ENCODE measurements at places on chromosomes 4 and X.

- DNase-seq = no peak
These were observed 51.0 kb downstream of the GRSF1 start for GRCh38 chr4:70788733-70789132.

DNA sequence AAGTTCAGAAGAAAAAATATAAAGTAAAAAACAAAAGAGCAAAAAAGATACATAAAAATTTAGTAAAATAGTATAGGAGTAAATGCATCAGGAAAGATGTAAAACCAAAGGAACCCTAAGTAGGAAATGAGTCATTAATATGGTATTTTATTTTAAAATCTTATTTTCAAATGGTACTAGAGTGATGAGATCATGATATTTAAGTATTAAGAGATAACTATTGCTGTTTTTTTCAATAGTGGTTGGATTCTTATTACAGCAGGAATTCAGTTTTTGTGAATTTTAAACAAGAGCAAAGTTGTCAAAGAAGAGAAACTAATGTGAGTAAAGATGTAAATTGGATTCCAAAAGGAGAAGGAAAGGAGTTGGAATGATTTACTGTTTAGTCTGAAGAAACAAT lies 20.0 kb downstream of the EMCN start:
- no peak for DNase-seq

DNA sequence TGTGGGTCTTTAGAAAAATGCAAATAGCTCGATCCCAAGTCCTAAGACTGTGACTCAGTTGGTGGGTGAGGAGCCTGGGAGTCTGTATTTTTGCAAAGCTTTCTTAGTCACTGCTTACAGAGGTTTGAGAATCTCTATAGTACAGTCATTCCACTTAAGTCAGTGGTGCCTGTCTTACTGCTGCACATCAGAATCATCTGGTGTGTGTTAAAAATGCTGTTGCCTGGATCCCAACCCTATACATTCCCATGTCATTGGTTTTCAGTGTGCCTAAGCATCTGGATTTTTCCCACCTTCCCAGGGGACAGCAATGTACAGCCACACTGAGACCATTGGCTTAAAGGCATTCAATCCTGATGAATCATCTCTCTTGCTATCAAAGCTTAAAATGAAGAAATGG lies 21.0 kb upstream of the GEMIN8 start:
- no peak for DNase-seq

DNA sequence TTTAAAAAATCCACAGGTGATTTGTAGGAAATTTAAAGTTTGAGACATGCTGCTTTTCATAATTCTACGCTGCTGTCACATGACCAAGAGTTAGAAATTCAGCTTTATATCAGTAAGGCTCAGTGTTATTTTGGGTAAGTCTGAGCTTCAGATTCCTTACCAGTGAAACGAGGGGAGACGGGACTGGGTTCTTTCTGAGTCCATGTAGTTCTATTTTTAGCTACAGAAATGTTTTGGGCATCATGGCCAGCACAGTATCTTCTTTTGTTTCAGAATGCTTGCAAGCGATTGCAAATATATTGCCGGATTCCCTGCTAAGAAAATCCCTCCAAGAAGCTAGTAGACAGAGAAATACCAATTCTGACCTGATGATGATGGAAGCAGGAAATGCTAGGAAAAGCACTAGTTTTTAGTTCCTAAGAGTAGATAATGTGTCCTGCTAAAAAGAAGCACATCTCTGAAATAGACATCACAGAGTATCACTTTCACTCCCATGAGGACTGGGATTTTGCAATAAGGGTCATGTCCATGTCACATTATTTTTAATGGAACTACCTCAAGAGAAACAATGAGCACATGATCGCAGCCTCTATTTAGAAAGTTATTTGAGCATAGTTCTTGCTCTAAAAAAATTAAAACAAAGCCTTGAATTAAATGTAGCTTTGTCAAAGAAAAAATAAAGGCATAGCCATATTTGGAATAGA lies 10.9 kb downstream of the ATP1B4 start:
- no peak for DNase-seq

GRCh38 chr4:137209240-137209639 lies 323.1 kb downstream of the PCDH18 start:
- no peak for DNase-seq

GRCh38 chrX:109760209-109760921 lies 27.3 kb upstream of the ACSL4 start:
- no peak for DNase-seq

DNA sequence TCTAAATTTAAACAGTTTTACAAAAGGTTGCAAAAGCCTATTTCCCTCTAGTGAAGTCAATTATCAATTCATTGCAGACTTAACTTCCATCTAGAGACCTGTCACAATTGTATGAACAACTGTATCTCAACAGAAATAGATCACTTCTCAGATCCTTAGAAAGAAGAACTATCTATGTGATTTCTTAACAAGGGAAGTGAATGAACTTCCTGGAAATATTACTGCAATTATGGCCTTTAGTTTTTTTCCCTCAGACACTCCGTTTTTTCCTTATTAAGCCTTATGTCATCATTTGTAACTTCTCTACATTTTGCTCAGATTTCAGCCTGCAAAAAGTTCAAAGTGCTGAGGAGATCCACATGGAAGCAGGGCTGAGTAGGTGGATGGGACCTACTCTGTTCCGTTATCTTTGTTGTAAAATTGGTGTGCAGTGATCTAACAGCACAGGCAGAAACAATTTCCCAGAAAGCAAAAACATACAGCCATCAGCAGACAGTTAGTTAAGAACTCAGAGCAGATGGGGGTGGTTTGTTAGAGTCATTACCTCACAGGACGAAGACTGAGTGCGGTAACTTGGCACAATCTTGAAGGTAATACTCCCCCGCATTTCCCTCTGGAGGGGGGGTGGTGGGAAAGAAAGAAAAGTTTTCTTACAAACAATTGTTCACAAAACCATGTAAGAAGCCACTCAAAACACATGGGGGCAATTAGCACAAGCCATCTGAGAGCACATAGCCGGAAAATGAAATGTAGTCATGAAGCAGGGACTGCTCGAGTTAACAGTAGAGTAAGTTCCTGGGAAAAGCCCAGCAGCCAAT lies 112.3 kb downstream of the NYX start:
- DNase-seq = peak; percentile 26

GRCh38 chr4:81494031-81494431 lies 22.3 kb upstream of the RASGEF1B start:
- DNase-seq = peak; percentile 40

DNA sequence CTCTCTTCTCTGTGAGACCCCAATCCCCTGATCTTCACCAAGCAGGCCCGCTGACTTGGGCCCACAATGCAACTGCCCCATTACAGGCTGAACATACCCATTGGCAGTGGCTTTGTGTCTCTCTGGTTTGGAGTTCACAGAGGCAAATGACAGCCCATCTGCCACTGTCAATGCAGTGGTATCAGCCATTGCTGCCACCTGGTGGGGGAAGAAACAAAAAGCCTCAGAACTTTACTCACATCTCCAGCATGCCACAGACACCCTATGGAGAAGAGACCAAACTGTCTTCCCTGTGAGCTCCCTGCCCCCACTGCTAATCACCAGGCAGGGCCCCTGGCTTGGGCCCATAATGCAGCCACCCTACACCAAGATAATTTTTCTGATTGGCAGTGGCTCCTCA lies 729.3 kb upstream of the ACTRT1 start:
- DNase-seq = peak; percentile 13

GRCh38 chr4:93384887-93385286 lies 443.7 kb upstream of the ATOH1 start:
- no peak for DNase-seq

- no peak for DNase-seq
These were observed 181.1 kb upstream of the PRPS2 start for GRCh38 chrX:12610079-12610478.

- no peak for DNase-seq
These were observed 248.0 kb upstream of the ADAMTS3 start for GRCh38 chr4:72817012-72817411.

DNA sequence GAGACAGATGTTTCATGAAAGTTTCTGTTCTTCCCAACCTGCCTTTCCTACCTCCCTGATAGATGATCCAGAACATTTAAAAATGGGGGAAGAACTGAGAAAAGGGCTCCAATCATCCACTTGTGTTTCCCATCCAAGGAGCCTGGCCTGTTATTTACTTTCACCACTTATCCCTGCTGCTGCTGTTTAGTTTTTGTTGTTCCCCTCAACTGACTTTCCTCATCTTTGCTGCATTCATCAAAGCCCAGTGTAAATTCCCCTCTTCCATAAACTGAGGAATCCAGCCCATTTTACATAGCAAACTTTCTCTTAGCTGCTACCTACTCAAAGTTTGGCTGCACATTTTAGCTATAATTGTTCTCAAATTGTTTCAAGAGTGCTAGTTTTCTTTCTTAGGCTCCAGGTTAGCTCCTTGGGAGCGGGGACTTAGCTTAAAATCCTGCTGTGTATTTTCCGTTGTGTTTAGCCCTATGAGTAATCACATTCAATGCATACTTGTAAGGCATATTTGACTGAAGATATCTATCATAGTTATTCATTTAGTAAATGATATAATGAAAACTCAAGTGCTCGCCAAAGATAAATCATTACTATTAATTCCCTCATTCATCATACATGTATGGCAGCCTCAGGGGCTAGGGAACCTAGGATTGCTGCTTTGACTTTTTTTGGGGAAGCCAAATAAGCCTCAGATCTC lies 1.4 kb upstream of the PTPN13 start:
- no peak for DNase-seq

GRCh38 chrX:19448077-19448476 lies 67.2 kb downstream of the MAP3K15 start:
- DNase-seq = no peak

- DNase-seq = no peak
These were observed 64.7 kb downstream of the TMEM156 start for GRCh38 chr4:38967260-38968095.

- DNase-seq = no peak
These were observed 468 bp downstream of the GLA start for GRCh38 chrX:101407167-101407747.

DNA sequence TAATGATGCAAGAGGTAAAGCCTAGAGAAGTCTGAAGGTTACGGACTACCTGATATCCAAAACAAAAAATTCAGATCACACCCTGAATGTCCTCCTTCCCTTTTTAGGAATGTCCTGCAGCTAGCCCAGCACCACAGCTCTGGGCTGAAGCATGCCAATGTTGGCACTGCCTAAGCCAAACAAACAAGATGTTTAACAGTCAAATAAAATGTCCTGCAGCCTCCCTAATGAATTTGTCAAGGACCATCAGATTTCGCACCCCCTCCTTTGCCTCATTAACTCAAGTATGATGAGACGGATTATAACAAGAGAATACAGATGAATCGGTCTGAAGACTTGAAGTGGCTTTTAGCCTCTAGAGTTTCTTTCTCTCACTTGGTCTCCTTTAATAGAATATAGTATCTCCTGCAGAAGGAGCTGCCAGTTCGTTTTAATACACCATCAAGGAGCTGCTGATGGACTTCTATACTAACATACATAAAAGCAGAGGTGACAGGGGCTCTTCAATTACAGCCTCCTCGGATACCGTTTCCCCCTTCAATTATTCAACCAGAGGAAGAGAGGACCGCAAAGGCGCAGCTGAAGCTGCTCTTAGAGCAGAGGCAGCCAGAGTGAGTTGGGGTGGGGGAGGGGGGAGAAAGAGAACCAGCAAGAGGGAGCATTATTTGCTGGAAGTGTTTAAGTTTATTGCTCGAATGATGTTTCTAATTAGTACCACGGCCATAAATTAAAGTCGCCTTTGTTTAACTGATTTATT lies 3.0 kb upstream of the MAB21L2 start:
- no peak for DNase-seq

DNA sequence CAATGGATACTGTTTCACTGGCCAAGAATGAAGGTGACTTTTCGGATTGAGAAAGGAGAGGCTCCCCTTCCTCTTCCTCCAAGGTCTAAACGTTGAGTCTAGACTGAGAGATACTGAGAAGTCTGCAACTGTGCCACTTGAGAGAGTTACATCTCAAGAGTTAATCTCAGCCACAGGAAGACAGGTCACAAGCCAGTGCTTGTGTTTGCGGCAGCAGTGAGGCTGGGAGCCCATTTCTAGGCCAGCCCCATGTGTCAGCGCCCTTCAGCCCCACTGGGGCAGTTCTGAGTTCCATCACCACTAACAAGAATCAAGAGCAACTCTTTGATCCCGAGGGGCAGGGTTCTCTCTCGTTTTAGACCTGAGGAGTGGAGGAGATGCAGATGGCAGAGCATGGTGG lies 7.3 kb upstream of the SEC24D start:
- no peak for DNase-seq

- no peak for DNase-seq
These were observed 2043.8 kb downstream of the ARAP2 start for GRCh38 chr4:34200535-34200934.
